H7 (cell line): ENCODE measurements at places on chromosomes 6 and 20. TPM values are rescaled to one million over a fixed set of nuclear protein-coding genes. Genes with fewer than 3 reads are reported as not detected.

Gene AGER
- 2.2 and 2.8 TPM in 2 replicates for total RNA-seq

Gene DPPA5
- total RNA-seq, result 0.97 and 2.1 TPM in 2 replicates

Gene MEP1A
- total RNA-seq, result not detected in 2 replicates

Gene BPIFB2
- not detected in 2 replicates for total RNA-seq

Gene TRIM10
- not detected in 2 replicates for total RNA-seq

Gene SPEF1
- 0.11 and 0.94 TPM in 2 replicates for total RNA-seq

Gene MYB
- total RNA-seq, result 0.94 and 1.8 TPM in 2 replicates
